ENCODE measurements at places on chromosomes 3 and 15. TPM values are rescaled to one million over a fixed set of nuclear protein-coding genes. Genes with fewer than 3 reads are reported as not detected.

ERICH6 gene
- 0.47 TPM for total RNA-seq

ZBED2 gene
- total RNA-seq: not detected

DNA sequence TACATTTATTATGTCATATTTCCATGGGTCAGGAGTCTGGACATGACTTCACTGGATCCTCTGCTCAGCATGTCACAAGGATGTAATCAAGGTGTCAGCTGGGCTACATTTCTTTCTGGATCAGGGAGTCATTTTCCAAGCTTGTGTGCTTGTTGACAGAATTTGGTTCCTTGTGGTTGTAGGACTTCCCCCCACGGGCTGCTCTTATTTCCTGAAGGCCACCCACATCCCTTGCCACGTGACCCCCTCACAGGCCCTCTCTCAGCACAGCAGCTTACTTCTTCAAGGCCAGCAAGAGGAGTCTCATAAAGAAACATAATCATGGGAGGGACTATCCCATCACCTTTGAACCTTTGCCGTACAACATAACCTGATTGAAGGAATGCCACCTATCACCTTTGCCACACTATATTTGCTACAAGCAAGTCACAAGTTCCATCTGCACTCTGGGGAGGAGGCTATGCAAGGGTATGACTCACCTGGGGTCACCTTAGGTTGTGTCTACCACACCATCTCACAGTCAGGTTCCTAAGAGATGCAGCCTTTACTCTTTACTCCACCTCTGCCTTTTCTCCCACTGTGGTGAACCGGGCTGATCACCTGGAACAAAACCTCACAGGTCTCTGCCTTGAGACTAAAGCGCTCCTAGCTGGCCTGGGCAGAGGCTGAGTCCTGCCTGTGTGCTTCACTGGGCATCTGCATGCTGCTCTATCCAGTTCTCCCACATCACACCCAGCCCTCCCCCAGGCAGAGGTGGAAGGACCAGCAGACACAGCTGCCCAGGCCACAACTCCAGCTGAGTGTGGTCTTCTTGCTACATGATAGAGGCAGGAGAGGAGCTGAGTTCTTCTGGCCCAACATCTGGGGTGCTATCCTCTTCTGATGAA, 13.5 kb downstream of the RAB6B start:
- DNase-seq: peak; percentile 28

GRCh38 chr15:64066451-64066850, 20.2 kb upstream of the DAPK2 start:
- no peak for DNase-seq

ZDHHC19 gene
- total RNA-seq: 3.0 TPM

GRCh38 chr15:92627014-92627413, 28.6 kb downstream of the FAM174B start:
- DNase-seq: no peak

DNA sequence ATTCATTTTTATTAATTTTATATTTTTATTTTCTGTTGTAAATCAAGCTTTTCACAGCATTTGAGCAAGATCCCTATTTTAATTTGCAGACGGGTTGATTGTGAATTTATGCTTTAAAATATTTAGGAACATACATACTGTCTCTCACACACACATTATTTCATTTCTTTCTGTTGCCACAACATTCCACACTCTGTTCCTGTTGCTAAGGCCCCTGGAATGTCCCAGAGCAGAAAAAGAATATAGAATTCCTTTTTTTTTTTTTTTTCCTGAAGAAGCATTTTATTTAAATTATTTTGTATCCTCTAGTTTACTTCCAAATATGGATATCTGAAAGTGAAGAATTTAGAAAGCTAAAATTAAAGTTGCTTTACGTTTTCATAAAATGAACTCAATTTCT, 36.8 kb upstream of the SCAANT1 start:
- DNase-seq: no peak

CHST2 gene
- total RNA-seq: 3.5 TPM

DNA sequence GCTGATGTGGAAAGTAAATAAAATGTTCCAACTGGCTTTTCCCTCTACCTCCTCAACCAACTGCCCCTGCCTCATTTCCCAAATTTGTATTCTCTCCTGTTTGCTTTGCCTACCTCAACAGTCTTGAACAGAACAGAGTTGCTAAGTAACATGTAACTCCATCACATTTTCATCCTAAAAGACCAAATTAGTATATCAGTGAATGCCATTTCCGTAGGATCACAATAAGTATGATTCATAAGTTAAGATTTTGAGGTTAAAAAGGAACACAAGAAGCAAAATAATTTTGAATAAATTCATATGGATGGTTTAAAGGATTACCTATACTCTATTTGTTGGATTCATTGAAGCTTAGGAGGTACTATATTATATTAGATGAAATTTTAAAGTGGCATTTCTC, 154.9 kb downstream of the ECT2 start:
- no peak for DNase-seq

- peak; percentile 23 for DNase-seq
Observed at GRCh38 chr3:57892423-57892822, 115.8 kb upstream of the FLNB start.
